ENCODE measurements at places on chromosomes 13 and 19.

- no peak for DNase-seq
These were observed 14.9 kb upstream of the FRY start for GRCh38 chr13:32016631-32017030.

DNA sequence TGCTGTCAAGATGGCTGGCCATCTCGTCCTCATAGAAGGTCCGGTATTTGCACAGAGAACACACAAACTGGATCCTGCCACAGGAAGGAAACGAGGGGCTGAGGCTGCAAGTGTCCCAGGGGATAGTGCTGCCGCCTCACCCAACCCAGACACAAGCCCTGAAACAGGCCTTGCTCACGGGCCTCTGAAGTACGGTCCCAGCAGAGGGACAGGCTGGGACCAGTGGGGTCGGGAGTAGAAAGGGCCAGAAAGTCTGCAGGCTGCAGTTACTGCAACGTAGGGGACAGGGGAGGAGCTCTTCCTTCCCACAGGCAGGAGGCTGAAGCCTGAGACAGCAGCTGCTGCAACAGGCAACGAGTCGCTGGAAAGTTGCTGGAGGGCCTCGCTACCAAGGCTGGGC lies 18.2 kb upstream of the AKAP8 start:
- DNase-seq = no peak

DNA sequence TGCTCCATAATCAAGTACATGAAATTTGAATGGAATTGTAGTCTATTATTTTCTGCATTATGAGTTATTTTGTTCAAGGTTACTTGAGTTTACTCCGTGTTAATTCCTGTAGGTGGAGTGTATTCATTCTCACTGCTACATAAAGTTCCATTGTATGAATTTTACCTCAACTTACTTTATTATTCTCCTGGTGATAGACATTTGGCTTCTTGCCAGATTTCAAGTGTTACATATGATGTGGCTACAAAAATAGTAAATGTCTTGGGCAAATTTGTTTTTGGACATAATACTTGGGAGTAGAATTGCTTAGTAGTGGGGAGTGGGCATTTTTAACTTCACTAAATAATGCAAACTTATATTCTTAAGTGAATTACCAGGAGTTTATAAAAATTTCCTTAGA lies 328.9 kb downstream of the SHISA2 start:
- no peak for DNase-seq

DNA sequence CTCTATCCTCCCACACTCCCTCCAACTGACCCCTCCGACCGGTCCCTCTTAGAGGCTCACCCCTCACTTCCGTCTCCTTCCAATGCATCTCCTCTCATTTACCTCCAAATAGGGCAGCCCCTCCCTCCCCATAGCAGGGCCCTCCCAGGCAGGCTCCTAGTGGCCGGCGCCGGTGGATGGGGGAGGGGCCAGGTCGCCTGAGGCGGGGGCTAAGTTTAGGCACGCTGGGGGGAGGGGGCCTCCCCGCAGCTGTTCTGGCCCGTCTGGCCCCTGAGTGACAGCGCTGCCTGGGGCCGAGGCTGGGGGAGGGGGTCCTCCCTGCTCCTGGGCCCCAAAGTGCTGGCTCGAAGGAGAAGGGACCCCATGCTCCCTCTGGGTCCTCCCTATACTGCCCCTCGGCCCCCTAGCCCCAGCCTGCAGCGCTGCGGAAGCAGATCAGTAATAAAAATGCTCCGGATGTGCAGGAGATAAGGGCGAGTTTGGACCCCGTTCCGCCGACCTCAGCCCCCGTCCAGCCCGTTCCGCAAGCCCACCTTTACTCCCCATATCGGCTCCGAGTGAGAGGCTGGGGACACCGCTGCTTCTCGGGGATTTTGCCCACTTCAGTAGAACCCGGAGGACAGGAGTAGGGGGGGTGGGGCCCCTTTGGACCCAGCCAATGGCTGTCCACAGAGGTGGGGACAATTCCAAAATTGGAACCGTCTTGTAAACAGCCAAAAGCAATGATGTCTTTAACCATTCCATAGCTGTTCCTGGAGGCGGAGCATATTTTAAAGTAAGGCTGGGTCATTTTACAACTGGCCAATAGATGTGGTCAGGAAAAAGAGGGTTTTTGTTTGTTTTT lies 4.0 kb downstream of the RTN2 start:
- no peak for DNase-seq

DNA sequence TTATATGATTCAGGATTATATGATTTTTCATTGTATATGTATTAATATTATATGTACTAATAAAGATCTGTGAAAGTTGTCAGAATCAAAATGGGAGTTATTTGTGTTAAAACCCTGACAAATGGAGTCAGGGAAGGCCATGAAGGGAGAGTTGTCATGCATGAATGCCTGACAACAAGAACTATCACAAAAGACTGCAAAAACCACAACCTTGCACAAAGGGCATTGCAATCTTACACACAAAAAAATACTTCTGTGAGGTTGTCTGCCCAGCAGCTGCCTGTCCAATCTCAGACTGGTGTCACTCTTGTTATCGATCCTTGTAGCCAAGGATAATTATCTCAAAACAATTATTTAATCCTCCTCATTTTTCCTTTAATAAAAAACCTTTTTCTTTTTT lies 21.2 kb upstream of the RBM26 start:
- no peak for DNase-seq

GRCh38 chr13:31435536-31435935 lies 235.8 kb downstream of the B3GLCT start:
- no peak for DNase-seq

DNA sequence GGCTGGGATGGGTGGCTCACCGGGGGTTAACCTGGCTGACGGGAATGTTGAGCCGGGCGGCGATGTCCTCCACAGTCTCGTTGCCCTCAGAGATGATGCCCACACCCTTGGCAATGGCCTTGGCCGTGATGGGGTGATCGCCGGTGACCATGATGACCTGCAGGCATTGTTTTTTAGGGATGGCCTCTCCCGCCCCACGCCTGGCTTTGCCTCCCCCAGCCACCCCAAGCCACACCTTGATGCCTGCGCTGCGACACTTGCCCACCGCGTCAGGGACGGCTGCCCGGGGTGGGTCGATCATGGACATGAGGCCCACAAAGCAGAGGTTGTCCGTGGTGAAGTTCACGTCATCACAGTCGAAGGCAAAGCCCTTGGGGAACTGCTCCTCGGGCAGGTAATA lies 16.1 kb downstream of the ATP1A3 start:
- DNase-seq = no peak

DNA sequence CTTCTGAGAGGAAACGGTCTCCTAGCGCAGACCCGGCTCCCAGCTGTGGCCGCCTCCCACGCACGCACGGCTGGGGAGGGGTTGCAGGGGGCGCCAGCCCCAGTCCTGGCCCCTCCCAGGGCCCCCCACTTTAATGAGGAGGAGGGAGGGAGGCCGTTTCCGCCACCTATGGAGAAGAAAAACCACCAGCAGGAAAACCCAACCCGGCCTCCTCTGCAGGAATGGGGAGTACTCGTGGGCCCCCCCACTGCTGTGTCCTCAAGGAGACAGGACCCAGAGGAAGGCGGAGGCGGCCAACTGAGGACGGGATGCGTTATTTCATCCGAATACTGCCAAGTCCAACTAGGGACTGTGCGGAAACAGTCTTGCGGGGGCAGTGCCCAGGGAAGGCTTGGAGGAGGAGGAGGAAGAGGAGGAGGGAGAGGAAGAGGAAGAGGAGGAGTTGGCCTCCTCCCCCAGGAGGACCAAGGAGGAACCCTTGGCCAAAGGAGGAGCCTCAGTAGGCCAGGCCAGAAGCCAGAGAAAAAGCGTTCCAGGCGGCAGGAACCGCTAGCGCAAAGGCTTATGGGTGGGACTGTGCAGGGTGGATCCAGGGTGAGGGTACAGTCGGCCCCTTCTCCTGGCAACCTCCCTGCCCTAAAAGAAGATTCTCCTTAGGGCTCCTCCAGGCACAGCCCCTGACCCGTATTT lies 3.9 kb upstream of the SSBP4 start:
- no peak for DNase-seq

GRCh38 chr13:37679043-37679442 lies 80.5 kb upstream of the POSTN start:
- no peak for DNase-seq

DNA sequence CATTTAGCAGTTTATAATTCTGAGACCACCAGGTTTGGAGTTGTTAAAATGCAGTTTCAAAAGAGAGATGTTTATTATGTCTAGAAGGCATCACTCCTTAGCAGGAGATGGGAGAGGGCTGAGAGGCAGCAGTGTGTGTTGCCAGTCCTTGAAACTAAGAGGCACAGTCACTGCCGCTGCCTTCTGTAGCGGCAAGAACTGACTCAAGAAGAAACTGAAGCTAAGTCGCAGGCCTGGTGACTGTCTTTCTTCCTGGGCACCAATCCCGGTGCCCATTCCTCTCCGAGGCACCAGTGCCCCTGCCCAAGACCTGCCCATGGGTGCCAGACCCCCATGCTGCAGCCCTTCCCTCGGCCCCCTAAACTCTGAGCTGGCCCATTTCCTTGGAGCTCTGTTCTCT lies 20.1 kb downstream of the N4BP2L1 start:
- no peak for DNase-seq

DNA sequence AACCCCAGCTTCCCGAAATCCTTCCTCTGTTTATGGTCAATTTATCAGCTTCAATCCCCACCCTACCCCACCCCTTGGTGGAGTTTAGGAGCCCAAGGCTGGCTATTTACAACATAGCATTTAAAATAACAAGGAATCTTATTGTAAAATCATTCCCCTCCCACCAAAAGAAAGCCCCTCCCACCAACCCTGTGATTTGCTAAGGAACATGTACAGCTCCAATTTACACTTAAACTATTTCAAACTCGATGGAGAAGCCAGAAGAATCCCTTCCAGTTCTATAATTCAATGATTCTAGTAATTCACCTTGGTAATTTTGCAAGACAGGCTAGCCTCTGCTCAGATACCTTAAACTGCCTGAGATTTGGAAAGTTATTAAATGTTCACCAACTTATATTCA lies 3.0 kb downstream of the LATS2 start:
- no peak for DNase-seq

- no peak for DNase-seq
These were observed 120.9 kb upstream of the KL start for GRCh38 chr13:32895296-32895695.

DNA sequence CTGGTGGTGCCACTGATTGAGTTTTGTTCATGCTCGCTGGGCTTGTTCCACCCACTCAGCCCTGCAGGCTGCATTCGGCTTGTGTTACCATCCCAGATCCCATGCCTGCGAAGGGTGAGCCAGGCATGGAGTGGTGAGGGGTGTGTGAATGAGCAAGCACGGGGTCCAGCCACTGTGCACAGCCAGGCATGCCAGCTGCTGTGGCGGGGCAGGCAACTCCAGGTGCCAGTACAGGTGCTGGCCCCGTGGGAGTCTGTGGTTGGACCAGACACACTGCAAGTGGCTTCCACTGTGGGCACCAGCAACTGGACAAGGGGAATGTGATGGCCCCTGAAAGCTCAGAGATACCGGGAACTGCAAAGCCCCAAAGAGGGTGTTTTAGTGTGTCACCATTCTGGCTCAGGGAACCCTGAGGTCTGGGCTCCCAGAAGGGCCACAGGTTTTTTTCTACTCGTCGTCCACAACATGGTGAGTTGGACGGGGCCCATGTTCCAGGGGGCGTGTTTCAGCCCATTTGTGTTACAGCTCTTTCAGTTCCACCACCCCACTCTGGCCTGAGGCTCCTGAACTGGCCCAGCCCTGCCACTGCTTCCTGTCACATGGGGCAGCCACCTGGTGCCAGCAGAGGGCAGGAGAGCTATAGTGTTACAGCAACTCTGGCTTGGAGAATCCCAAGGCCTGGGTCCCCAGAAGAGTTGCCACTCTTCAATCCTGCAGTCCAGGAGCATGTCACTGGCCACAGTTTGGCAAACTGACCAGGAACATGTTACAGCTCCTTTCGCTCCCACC lies 217.0 kb upstream of the OBI1 start:
- DNase-seq = no peak

DNA sequence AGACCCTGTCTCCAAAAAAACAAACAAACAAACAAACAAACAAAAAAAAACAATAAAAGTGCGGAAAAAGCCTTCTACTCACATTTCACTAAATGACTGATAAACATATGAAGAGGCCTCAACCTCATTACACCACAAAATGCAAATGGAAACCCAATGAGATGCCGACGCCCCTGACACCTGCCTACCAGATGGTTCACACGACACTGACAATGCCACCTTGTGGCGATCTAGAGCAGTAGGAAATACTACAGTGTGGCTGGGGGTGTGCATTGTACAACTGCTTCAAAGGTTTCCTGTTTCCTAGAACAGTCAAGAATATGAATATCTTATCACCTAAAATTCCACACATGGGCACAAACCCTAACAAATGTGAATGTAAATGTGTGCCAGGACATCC lies 14.0 kb downstream of the SCGB2B2 start:
- no peak for DNase-seq

GRCh38 chr19:460877-461720 lies at the start of gene SHC2:
Gene SHC2, minus strand, starts transcription at chr19:461033. Its CDS starts 37 bp downstream, at chr19:460996.
- no peak for DNase-seq

DNA sequence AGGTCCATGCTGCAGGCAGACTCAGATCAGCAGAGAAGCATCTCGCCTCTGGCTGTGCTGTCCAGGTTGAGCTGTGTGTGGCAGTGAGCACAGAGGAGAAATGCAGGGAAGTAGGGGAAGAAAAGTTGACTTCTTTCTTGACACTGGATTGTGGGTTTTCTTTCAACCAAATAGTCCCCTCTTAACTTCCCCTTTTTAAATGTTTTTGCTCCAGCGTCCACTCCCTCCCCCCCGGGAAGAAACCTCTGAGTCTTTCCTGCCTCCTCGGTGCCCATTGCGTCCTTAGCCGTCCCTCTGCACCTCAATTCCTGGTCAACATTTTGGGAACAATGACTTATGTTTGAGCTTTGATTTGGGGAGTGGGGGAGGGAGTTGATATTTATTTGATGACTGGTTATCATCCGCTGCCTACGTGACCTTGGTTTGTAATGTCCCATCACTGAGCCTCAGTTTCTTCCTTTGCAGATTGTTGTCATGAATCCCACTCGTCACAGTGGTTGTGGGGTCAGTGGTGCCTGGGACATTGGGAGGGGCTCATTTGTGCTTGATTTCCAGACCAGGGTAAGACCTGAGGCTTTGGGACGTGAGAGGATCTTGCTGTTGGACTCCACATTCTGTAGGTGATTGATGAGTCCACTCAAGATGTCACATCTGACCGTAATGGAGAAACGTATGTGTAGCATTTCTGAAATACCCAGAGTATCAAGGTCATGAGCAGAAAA lies at the start of gene LILRB2:
Gene LILRB2, minus strand, starts transcription at position 104 of the 722 bp plus-strand sequence. CDS start 614 bp downstream, outside the sequence.
- DNase-seq = no peak

DNA sequence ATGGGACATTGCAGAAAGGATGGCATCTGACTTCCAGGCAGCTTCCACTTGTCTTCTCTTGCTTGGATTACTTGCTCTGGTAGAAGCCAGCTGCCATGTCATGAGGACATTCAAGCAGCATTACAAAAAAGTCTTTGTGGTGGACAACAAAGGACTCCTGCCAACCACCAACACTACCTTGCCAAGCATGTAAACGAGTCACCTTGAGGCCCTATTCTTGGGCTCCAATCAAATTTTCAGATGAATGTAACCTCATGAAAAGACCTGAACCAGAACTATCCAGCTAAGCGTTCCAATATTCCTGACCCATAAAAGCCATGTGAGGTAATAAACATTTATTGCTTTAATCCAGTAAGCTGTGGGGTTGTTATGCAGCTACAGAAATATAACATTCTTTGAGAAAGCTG lies 12.5 kb downstream of the PROSER1 start:
- DNase-seq = no peak

- DNase-seq = no peak
These were observed 8.9 kb downstream of the ATP7B start for GRCh38 chr13:52002361-52002760.

Measured in vagina (tissue), 2 donors.